ENCODE measurements at places on chromosomes 16 and 17. TPM values are rescaled to one million over a fixed set of nuclear protein-coding genes. Genes with fewer than 3 reads are reported as not detected.

The SEPTIN12 gene
- not detected for polyA plus RNA-seq

The HAS3 gene
- polyA plus RNA-seq: 0.11 TPM

The IKZF3 gene
- 0.10 TPM for polyA plus RNA-seq

The NPIPB6 gene
- 1.0 TPM for polyA plus RNA-seq

The TP53TG3C gene
- not detected for polyA plus RNA-seq

The CHST6 gene
- polyA plus RNA-seq: not detected

The TBC1D3I gene
- polyA plus RNA-seq: not detected

The TEKT5 gene
- polyA plus RNA-seq: not detected

The C1QL1 gene
- not detected for polyA plus RNA-seq

The MLX gene
- polyA plus RNA-seq: 29.9 TPM

The RAB11FIP4 gene
- polyA plus RNA-seq: 5.3 TPM

The TMEM92 gene
- not detected for polyA plus RNA-seq

The SLC22A31 gene
- polyA plus RNA-seq: not detected

The DHRS7C gene
- polyA plus RNA-seq: not detected

The ERN1 gene
- 0.94 TPM for polyA plus RNA-seq

The STAT5A gene
- not detected for polyA plus RNA-seq

The NXPH3 gene
- polyA plus RNA-seq: not detected

The FZD2 gene
- not detected for polyA plus RNA-seq

The TMEM238L gene
- not detected for polyA plus RNA-seq

The CCL3 gene
- not detected for polyA plus RNA-seq

The TERB1 gene
- not detected for polyA plus RNA-seq

The SAMD14 gene
- polyA plus RNA-seq: not detected

Data from Purkinje cell (primary cell).